Dermis microvascular lymphatic vessel endothelial cell (primary cell): ENCODE measurements at places on chromosomes 1 and 21. TPM values are rescaled to one million over a fixed set of nuclear protein-coding genes. Genes with fewer than 3 reads are reported as not detected.

The TCHH gene
- total RNA-seq, result under 0.01 TPM in 2 replicates

The KCNJ9 gene
- not detected in 2 replicates for total RNA-seq

The SPRR2B gene
- not detected in 2 replicates for total RNA-seq

The SPRR1A gene
- total RNA-seq, result not detected in 2 replicates

The E2F2 gene
- 1.4 and 1.9 TPM in 2 replicates for total RNA-seq
